Hematopoietic multipotent progenitor cell (in vitro differentiated cells): ENCODE measurements at places on chromosomes 2 and 18. TPM values are rescaled to one million over a fixed set of nuclear protein-coding genes. Genes with fewer than 3 reads are reported as not detected.

- DNase-seq, result no peak
Observed at GRCh38 chr2:149716687-149717086, 129.1 kb upstream of the MMADHC start.

DNA sequence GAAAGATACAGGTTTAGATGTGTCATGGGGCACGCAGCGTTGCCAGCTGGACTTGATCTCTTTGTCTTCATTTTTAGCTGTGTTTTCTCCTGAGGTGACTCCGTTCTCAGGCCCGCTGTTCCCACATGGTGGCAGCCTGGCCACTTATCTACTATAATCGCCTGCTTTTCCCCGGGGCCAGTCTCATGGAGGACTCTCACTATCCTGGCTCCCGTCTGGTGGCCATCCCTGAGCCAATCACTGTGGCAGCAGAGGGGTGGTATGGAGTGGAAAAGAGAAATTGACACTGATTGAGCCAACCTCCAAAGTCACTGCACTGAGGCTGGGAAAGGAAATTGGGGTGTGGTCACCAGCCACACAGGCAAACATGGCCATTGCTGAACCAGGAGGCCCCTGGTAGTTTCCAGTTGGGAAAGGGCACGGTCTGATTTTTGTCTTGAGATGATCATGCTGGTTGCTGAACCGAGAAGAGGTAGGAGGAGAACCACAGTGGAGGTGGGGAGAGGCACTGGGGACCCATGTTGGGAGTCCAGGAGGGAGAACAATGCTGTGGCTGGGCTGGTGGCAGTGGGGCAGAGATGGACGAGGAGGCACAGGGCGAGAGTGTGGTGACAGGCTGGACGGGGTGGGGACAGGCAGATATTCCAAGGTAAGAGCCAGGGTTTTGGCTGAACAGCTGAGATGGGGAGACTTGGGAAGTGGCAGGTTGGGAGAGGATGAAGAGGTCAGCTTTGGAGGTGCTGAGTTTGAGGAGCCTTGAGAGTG lies 45.6 kb downstream of the KCNIP3 start:
- DNase-seq, result no peak

The NCKAP5 gene
- total RNA-seq, result not detected

The EDAR gene
- under 0.01 TPM for total RNA-seq

DNA sequence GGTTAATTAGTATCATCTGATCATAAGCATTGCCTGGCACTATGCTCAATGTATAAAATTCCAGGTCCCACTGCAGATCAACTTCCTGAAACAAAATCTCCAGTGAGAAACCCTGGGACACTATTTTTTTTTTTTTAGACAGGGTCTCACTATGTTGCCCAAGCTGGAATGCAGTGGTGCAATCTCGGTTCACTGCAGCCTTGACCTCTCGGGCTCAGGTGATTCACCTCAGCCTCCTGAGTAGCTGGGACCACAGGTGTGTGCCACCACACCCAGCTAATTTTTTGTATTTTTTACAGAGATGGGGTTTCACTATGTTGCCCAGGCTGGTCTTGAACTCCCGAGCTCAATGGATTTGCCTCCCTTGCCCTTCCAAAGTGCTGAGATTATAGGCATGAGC lies 31.1 kb downstream of the DTNB start:
- no peak for DNase-seq

The LMAN1 gene
- total RNA-seq, result 53.3 TPM

GRCh38 chr2:9725106-9725505 lies 94.3 kb upstream of the YWHAQ start:
- DNase-seq, result no peak

- DNase-seq, result no peak
Observed at GRCh38 chr2:25551316-25551715, 122.1 kb downstream of the DTNB start.

The KCNE4 gene
- total RNA-seq, result not detected

The FBLN7 gene
- under 0.01 TPM for total RNA-seq

The CABLES1 gene
- 18.3 TPM for total RNA-seq

- DNase-seq, result peak; percentile 18
Observed at GRCh38 chr2:213934560-213934959, 476.3 kb upstream of the VWC2L start.
